ENCODE measurements at places on chromosomes 3 and 15. TPM values are rescaled to one million over a fixed set of nuclear protein-coding genes. Genes with fewer than 3 reads are reported as not detected.

The TEX55 gene
- total RNA-seq: 0.33 TPM

The CLEC3B gene
- total RNA-seq: not detected

The GTF2A2 gene
- 53.8 TPM for total RNA-seq

GRCh38 chr3:126784254-126784653 lies 80.2 kb downstream of the CHCHD6 start:
- no peak for DNase-seq
- no peaks in the 10 kb centered on the region for H3K27me3 ChIP-seq
- H3K27ac ChIP-seq: no peak overlapping the region
- H3K36me3 ChIP-seq: no peaks in the 10 kb centered on the region

DNA sequence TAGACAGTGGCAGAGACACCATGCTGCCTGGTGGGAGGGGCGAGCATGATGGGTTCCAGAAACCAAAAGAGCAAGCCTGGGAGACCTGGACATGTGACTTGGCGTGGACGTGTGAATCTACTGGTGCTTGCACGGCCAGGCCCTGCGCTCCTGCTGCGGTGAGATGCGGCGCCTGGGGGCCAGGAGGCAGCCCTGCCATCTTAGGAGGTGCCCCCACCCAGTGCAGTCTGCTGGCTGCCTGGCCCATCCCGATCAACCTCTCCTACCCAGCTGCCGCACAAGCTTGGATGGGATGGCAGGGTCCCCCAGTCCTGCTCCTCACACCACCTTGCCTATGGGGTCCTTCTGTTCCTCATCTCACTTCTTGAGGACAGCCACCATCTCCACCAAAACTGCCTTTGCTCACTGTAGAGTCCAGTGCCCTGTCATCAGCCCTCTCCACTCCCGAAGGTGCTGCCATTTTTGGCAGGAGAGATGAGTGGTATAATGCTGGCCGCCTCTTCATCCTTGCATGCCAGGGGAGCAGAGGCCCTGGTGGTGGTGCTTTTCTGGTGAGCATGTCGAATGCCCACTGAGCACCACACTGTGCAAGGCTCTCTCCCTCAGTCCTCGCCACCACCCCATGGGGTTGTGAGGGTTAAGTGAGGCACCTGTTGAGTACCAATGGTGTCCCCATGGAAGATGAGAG lies 3.1 kb upstream of the ABTB1 start:
- no peaks in the 10 kb centered on the region for H3K27me3 ChIP-seq
- H3K36me3 ChIP-seq: no peaks in the 10 kb centered on the region
- peaks cover 6% of the 10 kb centered on the region for H3K4me1 ChIP-seq
- no peak overlapping the region for H3K4me3 ChIP-seq
- no peak for DNase-seq
- H3K27ac ChIP-seq: no peak overlapping the region

DNA sequence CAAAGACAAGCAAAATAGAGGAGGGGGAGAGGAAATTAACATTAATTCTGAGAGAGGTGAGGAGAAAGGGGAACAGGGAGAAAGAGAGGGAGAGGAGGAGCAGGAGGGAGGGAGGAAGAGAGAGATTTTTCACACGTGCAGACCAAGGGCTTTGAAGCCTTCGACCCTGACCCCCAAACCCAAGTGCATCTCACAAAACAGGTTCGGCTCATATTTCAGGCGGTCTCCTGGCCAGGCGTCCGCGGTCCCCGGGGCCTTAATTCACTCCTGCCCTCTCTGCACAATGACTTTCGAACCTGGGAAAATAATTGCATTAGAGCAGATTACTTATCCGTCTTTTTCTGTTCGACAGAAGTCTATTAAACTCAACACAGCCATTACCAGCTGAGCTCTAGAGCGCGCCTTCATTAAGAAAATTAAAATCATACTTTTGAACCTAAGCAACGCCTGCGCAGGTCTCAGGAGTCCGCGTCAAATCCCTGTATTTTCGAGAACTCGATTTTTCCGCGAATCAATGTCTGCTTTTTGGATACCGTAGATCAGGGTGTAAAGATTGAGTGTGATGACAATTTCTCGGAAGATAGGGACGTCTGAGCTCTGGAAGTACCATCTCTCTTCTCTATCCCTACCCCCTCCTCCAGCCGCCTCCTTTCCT lies 220.7 kb downstream of the MEIS2 start:
- H3K4me1 ChIP-seq: peaks cover 12% of the 10 kb centered on the region
- no peak for DNase-seq
- H3K27ac ChIP-seq: no peak overlapping the region
- no peaks in the 10 kb centered on the region for H3K36me3 ChIP-seq
- no peak overlapping the region for H3K4me3 ChIP-seq

- no peaks in the 10 kb centered on the region for H3K36me3 ChIP-seq
- H3K4me1 ChIP-seq: no peaks in the 10 kb centered on the region
- peaks cover 6% of the 10 kb centered on the region for H3K27me3 ChIP-seq
These were observed 714.8 kb downstream of the FHIT start for GRCh38 chr3:60536420-60536819.

The ADPRH gene
- 4.7 TPM for total RNA-seq

The ANKRD34C gene
- not detected for total RNA-seq

The CCR8 gene
- not detected for total RNA-seq

- no peak overlapping the region for H3K4me3 ChIP-seq
- H3K27ac ChIP-seq: no peak overlapping the region
- no peaks in the 10 kb centered on the region for H3K4me1 ChIP-seq
- no peaks in the 10 kb centered on the region for H3K27me3 ChIP-seq
These were observed 43.1 kb upstream of the WDR5B start for GRCh38 chr3:122458992-122459391.

DNA sequence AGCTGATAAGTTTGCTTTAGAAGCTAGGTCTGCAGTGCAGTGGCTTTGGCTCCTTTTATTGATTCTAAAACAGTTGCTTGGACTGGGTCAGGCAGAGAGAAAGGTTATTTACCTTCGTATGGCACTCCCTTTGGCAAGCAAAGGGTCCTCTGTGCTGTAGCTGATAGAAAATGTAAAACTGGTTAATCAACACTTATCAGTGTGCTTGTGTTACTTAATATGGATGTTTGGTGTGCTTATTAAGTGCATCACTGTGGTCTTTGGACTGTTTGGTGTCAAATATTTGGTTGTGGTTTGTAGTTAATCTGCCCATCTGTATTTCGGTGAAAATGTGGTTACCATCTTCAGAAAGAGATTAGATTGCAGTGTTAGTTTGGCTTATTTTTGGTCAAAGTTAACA lies 16.0 kb downstream of the UBE2E2 start:
- H3K27ac ChIP-seq: no peak overlapping the region
- peaks cover 27% of the 10 kb centered on the region for H3K4me1 ChIP-seq
- H3K4me3 ChIP-seq: no peak overlapping the region
- peak; percentile 41 for DNase-seq

- no peak overlapping the region for H3K4me3 ChIP-seq
- H3K27ac ChIP-seq: no peak overlapping the region
- H3K36me3 ChIP-seq: no peaks in the 10 kb centered on the region
- no peak for DNase-seq
These were observed 31.5 kb upstream of the FBLN2 start for GRCh38 chr3:13517253-13517977.

DNA sequence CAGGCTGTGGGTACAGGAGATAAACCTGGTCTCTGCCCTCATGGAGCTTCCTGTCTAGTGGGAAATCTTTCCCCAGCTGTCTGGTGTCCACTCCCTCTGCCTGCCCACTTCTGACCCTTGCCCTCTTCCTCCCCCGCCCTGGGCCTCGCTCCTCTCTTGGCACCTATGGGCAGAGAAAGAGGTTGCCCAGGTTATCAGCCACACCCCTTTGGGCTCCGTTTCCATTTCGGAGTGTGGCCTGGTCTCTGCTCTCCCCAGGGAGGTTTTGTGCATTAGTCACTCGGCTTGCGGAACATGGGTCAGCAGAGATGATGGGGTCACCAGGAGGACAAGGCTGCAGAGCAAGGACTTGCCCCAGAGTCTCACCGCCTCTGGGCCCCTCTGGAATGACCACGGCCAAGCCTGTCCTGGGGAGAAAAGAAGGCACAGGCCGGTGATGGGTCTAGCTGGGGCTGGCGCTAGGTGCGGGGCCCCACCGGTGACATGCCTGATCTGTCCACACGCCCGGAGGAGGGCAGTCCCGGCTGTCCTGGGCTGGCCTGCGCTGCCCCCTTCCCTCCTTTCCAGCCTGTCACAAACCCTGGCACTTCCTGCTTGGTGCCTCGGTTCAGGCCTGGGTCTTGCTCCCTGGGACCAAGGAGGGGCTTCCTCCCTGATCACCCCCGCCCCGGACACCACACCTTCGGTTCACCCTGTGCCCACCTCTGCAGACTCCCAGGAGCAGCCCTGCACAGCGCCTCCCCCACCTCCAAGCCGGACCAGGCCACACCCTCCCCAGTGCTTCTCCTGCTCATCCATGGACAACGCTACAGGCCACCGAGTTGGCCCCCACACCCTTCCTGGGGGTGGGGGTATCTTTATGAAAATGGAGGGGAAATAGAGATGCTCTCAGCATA lies 35.6 kb upstream of the MUC4 start:
- no peaks in the 10 kb centered on the region for H3K27me3 ChIP-seq
- peak; percentile 55 for DNase-seq
- no peak overlapping the region for H3K27ac ChIP-seq
- H3K36me3 ChIP-seq: no peaks in the 10 kb centered on the region
- H3K4me1 ChIP-seq: peaks cover 7% of the 10 kb centered on the region

The CPA3 gene
- total RNA-seq: not detected

The MUSTN1 gene
- 0.66 TPM for total RNA-seq

- peaks cover 58% of the 10 kb centered on the region for H3K27me3 ChIP-seq
- H3K27ac ChIP-seq: no peak overlapping the region
- H3K4me1 ChIP-seq: no peaks in the 10 kb centered on the region
- no peaks in the 10 kb centered on the region for H3K36me3 ChIP-seq
These were observed 721 bp downstream of the P2RY1 start for GRCh38 chr3:152835601-152836102.

DNA sequence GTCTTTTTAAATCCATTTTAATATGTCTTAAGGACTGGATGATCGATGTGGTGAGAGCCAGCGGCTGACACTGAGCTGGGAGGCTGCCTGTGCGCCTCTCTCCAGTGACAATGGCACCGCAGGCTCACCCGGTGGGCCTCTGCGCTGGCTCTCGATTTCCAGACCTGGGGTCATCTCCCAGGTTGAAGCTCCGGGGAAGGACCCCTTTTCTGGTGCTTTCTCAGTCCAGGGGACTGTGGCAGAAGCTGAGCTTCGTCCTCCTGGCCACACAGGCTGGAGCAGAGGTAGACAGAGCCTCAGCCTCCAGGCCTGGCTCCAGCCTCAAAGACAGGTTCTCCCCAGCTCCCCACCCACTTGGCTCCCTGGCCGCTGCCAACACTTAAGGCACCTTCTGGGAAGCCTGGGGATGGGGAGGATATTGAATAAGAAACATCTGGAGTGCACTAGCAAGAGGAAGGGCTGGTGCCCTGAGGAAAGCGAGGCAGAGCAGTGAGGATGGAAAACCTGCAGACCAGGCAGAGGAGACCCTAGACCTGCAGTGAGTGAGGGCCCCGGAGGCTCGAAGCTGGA lies 154.2 kb upstream of the SMAD3 start:
- H3K4me1 ChIP-seq: no peaks in the 10 kb centered on the region
- H3K4me3 ChIP-seq: no peak overlapping the region
- H3K27ac ChIP-seq: no peak overlapping the region
- H3K27me3 ChIP-seq: no peaks in the 10 kb centered on the region
- no peaks in the 10 kb centered on the region for H3K36me3 ChIP-seq
- no peak for DNase-seq

DNA sequence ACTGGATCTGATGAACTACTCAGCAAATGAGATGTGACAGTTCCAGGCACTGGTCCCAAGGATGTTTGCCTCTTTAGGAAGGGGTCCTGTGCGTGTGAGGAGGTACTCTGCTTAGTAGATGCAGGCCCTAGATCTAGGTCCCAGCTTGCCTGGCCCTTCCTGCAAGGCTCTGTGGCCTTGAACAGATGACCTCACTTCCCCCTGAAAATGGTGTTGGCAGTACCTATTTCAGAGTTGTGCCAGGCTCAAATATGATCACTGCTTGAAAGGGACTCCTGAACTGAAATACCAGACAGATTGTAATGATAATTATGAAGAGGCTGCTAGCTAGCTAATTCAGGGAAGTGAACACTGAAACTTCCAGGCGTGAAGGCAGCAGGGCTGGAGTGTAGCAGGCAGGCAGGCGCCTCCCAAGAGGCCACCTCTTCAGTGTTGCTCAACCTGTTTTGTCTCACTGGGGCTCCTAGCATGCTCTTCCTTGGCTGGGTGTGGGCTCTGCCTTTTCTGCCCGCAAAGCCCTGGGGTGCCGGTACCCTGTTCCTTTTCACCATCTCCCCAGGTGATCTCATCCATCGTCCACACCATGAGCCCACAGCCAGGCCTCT lies 24.1 kb upstream of the CPNE9 start:
- no peak overlapping the region for H3K4me3 ChIP-seq
- H3K27ac ChIP-seq: no peak overlapping the region
- DNase-seq: no peak
- H3K27me3 ChIP-seq: no peaks in the 10 kb centered on the region
- peaks cover 12% of the 10 kb centered on the region for H3K4me1 ChIP-seq

DNA sequence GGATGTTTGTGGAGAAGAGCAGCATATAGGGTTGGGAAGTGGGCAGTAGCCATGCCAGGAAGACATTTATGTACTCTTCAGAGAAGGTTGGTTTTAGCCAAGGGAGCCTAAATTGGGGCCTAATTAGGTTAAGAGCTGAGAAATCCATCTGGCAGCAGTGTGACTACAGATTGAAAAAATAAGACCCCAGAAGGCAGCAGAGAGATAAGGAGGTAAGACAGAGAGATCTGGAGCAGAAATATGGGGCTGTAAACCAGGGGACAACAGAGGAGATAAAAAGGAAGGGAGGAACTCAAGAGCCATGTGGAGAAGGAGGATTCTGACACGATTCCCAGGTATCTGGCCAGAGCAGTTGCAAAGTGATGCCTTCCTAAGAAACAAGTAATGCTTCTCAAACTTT lies 23.3 kb downstream of the LYSMD2 start:
- no peak overlapping the region for H3K27ac ChIP-seq
- DNase-seq: no peak
- H3K4me3 ChIP-seq: no peak overlapping the region
- no peaks in the 10 kb centered on the region for H3K4me1 ChIP-seq
- H3K36me3 ChIP-seq: no peaks in the 10 kb centered on the region
- H3K27me3 ChIP-seq: no peaks in the 10 kb centered on the region

- no peaks in the 10 kb centered on the region for H3K36me3 ChIP-seq
- DNase-seq: peak; percentile 81
- no peak overlapping the region for H3K27ac ChIP-seq
- H3K27me3 ChIP-seq: no peaks in the 10 kb centered on the region
- no peaks in the 10 kb centered on the region for H3K4me1 ChIP-seq
These were observed 127.8 kb downstream of the HCN4 start for GRCh38 chr15:73240866-73241499.

The DZIP1L gene
- total RNA-seq: 3.8 TPM

Measured in PC-3 (cell line).